Suprapubic skin (tissue), 4 donors: ENCODE measurements at places on chromosomes 16 and 17. TPM values are rescaled to one million over a fixed set of nuclear protein-coding genes. Genes with fewer than 3 reads are reported as not detected.

Gene KRT9
- 0.68 TPM for total RNA-seq

Gene OTOA
- total RNA-seq = not detected

Gene NPIPA7
- 4.9 TPM for total RNA-seq

Gene ANKFN1
- total RNA-seq = 3.1 TPM

Gene HS3ST3B1
- total RNA-seq = 17.2 TPM

Gene PPP1R27
- total RNA-seq = 1.3 TPM

Gene CTRB1
- total RNA-seq = not detected

Gene SBK1
- total RNA-seq = 2.7 TPM

Gene BMERB1
- total RNA-seq = 18.3 TPM

Gene C1QL1
- not detected for total RNA-seq

Gene KRTAP4-5
- 19.2 TPM for total RNA-seq

Gene WNT9B
- total RNA-seq = 5.4 TPM

Gene FBXW10
- not detected for total RNA-seq

Gene DHX58
- total RNA-seq = 8.2 TPM

Gene TEKT1
- total RNA-seq = not detected

Gene SLC5A11
- not detected for total RNA-seq

Gene TOX3
- 1.6 TPM for total RNA-seq

Gene TMEM235
- total RNA-seq = not detected

Gene SPHK1
- 10.5 TPM for total RNA-seq

Gene CRHR1
- 0.26 TPM for total RNA-seq

Gene TEX19
- total RNA-seq = not detected

Gene AXIN2
- total RNA-seq = 14.8 TPM

Gene SPNS3
- not detected for total RNA-seq

Gene MPP3
- total RNA-seq = 5.7 TPM

Gene TM4SF5
- not detected for total RNA-seq
